Hematopoietic multipotent progenitor cell treated with erythropoietin and hydrocortisone succinate and interleukin-3 and kit ligand, for 6 days (in vitro differentiated cells): ENCODE measurements at places on chromosomes 1 and 21.
A peak's percentile ranks its signal among the peaks of the same experiment; 100 is the strongest.

- no peak for DNase-seq
Measured at GRCh38 chr1:186420923-186421322, 40.0 kb downstream of the PDC start.

- no peak for DNase-seq
Measured at GRCh38 chr1:3063379-3064295, 5.4 kb upstream of the PRDM16 start.

GRCh38 chr1:14836426-14837140 is 238.1 kb downstream of the KAZN start:
- DNase-seq = no peak

- no peak for DNase-seq
Measured at GRCh38 chr1:198096390-198096789, 60.4 kb upstream of the NEK7 start.

DNA sequence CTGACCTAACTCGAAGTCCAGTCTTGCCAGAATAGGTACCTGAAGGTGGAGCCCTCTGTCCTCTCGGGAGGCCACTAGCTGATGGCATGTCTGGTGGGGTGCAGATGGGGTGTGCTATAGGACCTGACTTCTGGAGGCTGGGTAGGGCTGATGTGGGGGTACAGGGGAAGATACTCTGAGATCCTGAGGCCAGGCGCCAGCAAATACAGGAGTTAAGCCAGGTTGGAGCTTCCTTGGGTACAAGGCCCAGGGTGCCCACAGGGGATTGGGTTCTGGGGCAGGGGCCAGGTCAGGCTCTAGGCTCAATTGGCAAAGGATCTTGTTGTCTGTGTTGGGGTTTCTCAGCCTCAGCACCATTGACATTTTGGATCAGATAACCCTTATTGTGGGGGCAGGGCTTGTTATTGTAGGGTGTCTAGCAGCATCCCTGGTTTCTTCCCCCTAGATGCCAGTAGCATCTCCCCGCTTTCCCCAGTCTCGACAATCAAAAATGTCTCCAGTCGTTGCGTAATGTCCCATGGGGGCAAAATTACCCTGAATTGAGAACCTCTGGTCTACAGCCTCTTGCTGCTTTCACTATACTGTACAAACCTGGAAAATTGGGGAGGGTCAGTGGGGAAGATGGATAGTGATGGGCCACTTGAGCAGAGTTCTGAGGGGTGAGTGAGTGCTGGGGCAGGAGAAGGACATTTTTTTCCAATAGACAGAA is 9.2 kb downstream of the PTPRF start:
- no peak for DNase-seq

DNA sequence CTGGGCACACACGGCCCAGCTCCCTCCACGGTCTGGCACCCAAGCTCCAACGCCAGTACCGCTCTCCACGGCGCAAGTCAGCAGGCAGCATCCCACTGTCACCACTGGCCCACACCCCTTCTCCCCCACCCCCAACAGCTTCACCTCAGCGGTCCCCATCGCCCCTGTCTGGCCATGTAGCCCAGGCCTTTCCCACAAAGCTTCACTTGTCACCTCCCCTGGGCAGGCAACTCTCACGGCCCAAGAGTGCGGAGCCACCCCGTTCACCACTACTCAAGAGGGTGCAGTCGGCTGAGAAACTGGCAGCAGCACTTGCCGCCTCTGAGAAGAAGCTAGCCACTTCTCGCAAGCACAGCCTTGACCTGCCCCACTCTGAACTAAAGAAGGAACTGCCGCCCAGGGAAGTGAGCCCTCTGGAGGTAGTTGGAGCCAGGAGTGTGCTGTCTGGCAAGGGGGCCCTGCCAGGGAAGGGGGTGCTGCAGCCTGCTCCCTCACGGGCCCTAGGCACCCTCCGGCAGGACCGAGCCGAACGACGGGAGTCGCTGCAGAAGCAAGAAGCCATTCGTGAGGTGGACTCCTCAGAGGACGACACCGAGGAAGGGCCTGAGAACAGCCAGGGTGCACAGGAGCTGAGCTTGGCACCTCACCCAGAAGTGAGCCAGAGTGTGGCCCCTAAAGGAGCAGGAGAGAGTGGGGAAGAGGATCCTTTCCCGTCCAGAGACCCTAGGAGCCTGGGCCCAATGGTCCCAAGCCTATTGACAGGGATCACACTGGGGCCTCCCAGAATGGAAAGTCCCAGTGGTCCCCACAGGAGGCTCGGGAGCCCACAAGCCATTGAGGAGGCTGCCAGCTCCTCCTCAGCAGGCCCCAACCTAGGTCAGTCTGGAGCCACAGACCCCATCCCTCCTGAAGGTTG is 97.6 kb downstream of the PIK3R3 start:
- DNase-seq = no peak

DNA sequence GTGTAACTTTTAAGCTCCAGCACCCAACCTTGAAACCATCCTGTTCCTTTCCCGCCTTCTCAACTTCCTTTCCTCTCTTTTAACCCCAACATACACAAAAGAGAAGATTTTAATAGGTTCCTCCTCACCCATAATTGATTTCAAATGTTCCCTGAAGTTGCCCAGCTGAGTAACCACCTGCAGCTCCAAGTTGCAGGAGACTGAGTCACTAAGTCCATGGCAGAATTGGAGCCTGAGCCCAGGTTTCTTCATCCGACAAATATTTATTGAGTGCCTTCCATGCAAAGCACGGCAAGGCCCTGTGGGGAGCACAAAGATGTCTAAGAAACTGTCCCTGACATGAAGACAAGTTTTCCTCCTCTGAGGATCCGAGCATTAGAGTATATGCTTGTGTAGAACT is 97.7 kb downstream of the PAPPA2 start:
- no peak for DNase-seq

GRCh38 chr1:2945821-2946231 is 75.4 kb upstream of the ACTRT2 start:
- DNase-seq = no peak

DNA sequence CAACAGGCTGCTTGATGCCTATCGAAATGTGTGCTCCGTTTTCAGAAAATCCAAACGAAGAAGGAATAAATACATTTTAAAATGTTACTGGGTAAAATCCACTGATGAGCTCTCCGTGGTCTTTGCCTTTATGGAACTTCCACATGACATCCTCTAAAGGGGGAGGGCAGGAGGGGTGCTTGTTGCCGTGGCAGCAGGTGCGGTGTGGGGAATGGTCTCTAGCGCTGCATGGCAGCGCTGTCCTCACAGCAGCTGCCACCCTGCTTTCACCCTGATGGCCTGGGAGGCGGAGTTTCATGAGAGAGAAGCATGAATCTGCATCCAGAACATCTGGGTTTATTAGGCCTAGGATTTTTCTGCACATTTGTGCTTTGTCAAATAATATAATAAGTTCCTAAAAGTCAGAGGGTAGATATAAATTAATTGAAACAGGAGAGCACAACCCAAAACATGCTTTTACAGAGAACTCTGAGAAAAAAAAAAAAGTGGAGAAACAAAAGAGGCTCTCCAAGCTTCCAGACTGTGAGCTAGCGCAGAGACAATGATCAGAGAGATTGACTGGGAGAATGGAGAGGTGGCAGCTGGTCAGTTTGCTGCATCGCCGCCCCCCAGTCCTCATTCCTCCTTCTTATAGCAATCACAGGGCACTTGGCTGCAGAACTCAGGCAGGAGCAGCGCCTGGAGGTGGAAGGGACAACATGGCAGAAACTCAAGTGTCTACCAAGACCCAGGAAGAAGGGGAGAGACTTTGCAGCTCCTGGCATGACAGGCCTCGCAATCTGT is 228.6 kb downstream of the DSCAM start:
- DNase-seq = no peak

GRCh38 chr1:201013031-201013485 is 10.5 kb downstream of the KIF21B start:
- peak; percentile 81 for DNase-seq

- peak; percentile 66 for DNase-seq
Measured at GRCh38 chr21:32516756-32517649, 68.3 kb downstream of the TCP10L start.

DNA sequence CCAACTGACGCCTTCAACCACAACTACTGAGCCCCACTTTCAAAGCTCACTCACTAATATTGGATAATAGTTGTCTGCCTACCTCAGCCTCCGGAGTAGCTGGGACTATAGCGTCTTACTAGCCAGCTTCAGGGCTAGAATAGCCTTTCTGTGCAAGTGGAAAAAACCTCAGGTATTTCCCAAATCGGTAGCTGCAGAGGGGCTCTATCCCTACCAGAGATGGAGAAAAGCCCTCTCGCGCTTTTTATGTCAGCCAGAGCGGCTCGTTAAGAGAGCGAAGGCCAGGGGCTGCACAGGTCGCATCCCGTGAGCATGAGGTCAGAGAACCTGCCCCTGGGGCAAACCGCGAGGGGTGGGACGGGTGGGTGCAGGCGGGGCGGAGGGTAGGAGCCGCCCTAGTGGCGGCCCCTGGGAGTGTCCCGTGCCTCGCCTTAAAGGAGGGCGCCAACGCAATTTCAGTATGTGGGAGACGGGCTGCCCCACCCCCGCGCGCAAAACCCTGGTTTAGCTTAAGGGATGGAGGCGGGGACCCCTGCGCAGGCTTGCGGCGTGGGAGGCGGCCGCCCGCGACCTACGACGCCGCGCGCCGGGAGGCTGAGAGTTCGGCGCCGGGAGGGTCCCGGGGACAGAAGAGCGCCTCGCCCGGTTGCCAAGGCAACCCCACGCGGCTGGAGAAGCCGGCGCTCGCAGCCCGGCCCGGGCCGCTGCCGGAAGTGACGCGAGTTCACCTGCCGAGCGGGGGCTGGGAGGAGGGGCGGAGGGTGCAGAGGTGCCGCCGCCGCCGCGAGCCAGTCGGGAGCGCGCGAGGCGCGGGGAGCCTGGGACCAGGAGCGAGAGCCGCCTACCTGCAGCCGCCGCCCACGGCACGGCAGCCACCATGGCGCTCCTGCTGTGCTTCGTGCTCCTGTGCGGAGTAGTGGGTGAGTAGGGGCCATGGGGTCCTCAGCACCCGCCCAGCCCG is at the start of gene CXADR:
CXADR (plus strand) TSS at position 791 of the 961 bp plus-strand sequence; CDS start at position 878, 87 bp downstream.
- peak; percentile 81 for DNase-seq

DNA sequence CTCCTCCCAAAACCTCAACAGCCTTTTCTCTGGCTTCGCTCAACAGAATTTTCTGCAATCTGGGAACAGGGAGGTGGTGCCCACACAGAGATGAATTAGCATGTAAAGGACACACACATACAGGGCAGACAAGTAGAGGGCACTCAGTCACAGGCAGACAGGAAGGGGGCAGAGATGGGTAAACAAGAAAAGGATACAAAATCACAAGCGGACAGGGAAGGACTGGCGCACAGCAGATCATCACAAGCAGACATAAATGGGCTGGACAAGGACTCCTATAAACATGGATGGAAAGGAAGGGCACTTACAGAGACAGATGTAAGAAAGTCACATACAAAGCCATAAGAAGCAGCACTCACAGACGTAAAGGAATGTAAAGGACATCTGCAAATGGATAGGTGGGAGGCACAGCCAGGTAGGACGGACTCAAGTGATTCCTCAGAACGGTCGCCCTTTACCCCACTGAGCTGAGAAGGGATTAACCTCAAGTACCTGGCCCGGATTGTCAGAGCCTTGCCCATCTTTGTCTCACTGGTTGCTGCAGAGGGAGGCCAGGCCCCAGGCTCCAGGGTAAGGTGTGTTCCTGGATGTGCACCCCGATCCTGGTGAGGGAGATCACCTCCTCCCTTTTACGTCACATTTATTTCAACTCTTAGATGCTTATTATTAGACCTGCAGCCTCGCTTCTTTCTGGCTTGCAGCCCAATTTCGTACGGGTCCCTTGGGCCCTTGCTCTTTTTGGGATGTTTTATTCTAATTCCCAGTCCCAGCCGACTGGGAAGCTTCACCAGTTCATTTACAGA is 836 bp upstream of the PRCC start:
- DNase-seq = peak; percentile 32
